ENCODE measurements at places on chromosomes 12 and 14.

DNA sequence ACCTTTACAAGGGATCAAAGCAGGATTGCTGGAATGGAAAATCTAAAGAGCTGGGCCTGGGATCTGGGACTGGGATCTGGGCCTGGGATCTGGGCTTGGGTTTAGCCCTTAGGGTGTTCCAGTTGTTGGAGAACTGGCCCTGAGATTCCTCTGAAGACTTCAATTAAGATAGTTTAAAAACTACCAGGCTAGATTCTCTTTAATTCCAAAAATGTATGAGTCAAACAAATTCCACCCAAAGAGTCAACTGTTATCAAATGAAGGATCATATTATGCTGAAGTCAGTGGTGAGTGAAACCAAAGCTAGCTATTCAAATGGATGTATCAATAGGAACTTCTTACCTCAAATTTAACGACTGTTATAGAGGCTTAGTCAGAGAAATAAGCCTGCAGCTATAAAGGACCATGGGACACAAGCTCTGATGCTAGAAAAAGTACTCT lies 40.5 kb downstream of the LIMA1 start:
- no peak for DNase-seq

- DNase-seq, result no peak
These were observed 24.4 kb upstream of the MGST1 start for GRCh38 chr12:16323010-16323409.

DNA sequence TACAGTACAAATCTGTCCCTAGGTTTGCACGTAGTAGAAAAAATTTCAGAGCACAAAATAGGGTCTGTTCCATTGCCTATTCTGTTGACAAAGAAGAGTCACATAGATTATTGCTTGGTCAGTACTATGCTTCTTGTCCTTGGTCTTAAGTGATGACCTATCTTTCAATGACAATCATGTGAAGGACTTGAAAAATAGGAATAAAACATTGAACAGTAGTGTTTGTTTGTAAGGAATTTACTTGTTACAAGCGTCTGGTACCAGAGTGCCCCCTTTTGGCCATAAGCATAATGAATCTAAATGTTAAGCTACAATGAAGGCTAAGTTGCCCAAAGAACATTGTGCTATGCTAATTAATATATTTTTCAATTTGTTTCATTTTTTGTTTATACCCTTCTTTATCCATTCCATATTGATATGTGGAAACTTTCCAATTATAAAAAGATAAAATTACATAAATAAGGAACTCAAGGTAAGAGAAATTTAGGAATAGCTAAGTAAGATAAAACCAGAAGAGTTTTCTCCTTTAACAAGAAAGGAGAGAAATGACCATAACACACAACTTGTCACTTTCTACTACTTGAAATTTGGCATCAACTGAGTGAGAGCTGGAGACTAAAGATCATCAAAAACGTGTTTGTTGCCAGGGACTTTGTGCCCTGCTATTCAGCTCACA lies 204.7 kb downstream of the EPS8 start:
- no peak for DNase-seq

DNA sequence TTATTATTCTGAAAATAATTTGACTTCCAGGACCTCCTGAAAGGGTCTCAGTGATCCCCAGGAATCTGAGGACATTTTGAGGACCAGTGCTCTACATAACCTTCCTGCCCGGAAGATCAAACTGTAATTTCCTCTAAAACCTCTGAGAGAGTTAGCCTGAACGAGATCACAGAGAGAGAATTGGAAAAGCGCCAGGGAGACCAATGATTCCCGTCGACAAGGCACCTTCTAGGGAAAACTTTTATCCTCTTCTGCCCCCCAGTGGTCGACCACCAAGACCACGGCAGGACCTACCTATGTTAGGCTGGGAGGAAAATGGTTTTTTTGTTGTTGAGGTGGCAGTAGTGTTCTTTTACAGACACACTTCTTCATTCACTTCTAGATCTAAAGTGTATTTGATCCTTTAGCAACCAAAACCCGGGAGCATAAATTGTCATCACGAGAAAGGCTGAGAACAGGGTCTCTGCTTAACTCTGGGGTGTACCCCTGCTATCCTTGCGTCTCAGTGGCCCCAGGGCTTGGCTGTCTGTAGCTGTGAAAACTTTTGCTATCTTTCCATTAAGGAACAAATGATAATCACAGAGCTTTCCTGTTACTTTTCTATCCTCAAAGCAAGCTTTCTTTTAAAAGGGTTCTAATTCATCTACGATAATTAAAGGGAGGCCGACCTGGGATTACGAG lies 62.9 kb upstream of the NID2 start:
- DNase-seq, result peak; percentile 62

GRCh38 chr14:98955036-98955740 lies 316.8 kb downstream of the BCL11B start:
- no peak for DNase-seq

GRCh38 chr12:23217158-23217557 lies 592.2 kb downstream of the ETNK1 start:
- DNase-seq, result no peak

DNA sequence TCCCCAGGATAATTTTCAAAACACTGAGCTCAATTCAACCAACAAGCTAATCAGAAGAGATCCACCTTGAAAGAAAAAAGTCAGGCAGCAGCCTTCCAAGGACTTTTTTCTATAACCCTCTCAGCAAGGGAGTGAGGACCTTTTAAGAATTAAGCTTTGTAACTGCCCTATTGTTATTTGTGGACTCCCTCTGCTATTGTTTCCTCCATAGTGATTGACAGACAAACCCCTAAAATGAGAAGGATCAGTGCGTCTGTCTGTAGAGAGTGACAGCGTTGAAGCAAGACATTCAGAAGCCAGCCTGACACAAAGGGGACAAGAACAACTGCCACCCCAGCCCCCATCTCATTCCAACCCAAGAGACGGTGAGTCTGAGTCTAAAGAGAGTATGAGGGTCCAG lies 30.3 kb upstream of the BTG1 start:
- no peak for DNase-seq

DNA sequence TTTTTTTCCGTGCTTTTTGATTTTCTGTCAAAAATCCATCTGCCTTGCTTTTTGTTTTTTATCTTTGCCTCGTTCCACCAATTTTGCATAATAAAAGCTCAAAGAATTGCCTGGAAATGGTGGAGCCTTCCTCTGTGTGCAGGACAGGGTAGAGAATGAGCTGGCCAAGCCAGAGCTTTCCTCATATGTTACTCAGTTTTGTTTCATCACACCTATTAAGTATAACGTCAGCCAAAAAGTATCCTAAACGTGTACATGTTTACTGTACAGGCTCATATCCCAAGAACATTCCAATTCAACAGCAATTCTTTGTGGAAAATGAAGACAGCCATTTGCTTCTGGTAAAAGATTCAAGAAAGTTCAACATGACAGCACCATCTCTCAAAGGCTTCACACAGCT lies 191.2 kb upstream of the LMNTD1 start:
- DNase-seq, result no peak

GRCh38 chr12:110739894-110740293 lies 2.8 kb downstream of the PPP1CC start:
- DNase-seq, result peak; percentile 39

GRCh38 chr14:50910495-50911420 lies 33.5 kb downstream of the PYGL start:
- no peak for DNase-seq

DNA sequence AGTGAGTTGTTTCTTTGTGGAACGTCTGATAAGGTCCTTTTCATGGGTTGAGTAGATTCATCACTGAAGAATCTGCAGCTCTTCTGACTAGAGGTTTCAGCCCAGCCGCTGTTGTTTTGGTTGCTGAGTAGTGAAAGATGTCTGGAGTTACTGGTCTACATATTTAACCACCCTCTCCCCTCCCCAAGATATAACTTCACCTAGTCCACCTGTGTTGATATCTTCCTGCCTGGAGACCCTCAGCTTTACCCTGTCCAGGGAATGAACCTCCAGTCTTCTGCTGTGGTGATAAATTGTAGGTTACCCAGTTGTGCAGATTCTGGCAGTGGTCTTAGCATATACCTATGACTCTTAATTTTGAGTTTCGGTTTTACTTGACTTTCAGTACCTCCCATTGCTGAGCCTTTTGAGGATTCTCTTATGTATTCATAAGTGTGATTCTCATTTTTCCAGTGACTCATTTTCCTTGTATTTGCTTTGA lies 62.9 kb downstream of the CCDC91 start:
- DNase-seq, result peak; percentile 56

DNA sequence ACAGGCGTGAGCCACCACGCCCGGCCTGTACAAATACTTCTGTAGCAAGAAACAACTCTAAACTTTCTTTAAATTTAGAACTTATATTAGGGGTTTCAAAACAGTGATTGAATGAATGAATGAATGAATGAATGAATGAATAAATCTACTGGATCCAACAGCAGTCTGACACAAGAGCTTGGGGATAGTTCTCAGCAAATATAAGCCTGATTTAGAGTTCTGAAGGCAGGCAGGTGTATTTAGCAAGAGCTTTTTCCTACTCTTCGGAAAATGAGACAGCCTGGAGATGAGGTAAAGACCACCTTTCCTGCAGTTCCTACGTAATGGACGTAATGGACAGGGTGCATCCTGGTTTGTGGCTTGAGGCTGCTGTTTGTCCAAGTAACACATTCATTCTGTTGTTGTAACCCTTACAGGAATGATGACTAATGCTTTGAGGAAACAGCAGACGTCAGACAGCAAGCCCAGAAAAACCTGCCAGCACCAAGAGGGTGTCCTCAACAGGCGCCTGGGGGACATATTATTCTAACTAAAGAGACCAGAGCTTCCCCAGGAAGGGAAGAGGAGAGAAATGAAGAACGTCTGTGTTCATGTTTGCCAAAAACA lies 277.4 kb upstream of the SOX5 start:
- no peak for DNase-seq

DNA sequence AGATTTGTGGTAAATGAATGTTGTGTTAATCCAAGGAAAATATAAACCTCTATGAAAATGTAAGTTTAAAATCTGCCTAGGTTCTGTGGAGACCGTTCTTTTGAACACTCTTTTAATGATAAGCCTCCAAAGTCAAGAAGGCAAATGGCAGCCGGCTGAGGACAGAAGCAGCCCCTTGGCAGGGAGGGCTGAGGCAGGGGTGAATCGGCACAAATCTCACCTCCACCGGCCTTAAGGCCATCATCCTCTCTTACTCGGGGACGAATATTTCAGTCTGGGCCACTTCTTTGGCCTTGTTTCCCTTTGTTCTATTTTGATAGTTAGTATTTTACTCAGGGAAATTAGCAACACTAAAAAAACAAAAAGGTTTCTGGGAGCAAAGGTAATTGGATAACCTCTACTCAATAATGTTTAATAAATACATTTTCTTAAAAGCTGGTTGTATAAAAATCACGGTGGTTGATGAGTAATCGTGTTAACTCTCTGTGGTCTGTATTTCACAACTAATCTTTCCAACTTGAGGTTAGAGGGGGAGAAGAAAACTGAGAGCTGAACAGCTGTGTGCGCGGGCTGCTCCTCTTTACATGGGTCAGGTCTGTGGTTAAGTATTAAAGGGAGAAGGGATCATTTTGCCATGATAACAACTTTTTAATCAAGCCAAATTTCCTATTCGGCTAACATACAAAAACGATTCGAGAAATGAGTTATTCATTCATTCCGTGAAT lies 18.6 kb downstream of the LGMN start:
- peak; percentile 61 for DNase-seq

DNA sequence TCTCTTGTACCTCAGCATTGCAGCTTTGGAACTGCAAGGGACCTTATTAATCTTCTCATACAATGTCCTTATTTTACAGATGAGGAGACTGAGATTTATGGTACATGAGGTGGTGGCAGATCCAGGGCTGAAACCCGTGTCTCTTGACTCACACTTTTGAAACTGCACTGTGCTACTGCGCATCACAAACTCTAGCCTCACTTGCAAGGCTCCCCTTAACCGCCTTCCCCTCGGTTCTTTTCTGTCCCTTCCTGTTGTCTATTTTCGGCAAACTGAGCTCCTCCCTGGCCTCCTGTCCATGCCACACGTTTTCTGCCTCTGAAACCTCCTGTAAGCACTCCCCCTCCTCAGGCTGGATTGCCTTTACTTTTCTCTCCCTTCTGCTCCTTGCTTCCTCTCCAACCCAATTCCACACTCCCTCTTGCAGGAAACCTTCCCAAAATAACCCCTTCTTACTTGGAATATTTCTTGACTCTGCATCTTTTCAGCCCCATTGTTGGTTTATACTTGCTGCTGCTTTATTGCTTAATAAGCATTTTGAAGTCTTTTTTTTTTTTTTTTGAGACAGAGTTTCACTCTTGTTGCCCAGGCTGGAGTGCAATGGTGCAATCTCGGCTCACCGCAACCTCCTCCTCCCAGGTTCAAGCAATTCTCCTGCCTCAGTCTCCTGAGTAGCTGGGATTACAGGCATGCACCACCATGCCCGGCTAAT lies 72.4 kb upstream of the CISTR start:
- DNase-seq, result no peak

DNA sequence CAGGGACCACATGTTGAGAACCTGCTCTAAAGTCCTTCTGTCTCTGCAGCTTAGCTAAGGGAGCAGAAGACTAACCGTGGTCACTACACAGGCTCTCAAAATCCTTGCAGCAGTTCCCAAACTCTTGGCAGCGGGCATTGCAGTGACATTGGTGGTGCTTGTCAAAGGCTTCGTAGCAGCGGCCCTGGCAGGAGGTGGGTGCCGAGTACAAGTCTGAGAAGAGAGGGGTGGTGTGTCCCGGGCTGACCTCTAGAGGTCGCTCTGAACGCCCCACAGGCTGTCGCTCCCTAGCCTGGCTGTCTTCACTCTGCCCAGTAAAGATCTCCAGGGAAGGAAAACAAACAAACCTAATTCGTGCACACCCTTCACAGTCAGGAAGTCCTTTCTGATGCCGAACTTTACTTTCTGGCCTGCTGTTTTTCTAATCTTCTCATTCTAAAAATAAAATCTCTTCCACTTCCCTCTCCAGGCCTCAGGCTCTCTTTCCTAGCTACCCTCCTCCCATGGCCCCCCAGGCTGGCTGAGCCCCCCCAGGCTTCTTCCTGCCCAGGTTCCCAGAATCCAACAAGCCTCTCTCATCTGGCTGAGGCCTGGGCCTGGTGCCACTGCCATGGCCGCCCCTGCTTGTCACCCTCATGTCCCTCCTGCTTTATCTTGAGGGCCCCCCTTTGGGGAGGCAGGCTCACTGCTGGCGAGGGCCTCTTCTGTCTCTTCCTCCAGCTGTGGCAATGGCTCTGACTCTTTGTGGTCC lies 7.7 kb downstream of the ENDOU start:
- peak; percentile 67 for DNase-seq

DNA sequence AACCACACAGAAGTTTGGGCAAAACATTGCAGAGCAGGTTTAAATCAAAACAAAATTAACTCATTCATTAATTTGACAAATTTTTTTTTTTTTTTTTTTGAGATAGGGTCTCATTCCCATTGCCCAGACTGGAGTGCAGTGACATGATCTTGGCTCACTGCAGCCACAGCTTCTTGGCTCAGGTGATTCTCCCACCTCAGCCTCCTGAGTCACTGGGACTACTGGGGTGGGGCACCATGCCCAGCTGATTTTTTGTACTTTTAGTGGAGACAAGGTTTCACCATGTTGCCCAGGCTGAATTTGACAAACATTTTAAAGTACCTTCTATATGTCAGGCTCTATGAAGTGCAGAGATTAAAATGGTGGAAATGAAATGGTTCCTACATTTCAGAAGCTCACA lies 257.1 kb upstream of the NPAS3 start:
- DNase-seq, result no peak

GRCh38 chr14:75274899-75275569 lies 3.6 kb upstream of the FOS start:
- DNase-seq, result no peak

Data from activated CD8-positive, alpha-beta memory T cell treated with anti-CD3 and anti-CD28 coated beads, Interleukin-2, amount 50 U/mL, for 48 hours (primary cell).